ENCODE measurements at places on chromosomes 11 and 22.

GRCh38 chr11:76724171-76724768, 53.7 kb upstream of the LRRC32 start:
- DNase-seq, result no peak

DNA sequence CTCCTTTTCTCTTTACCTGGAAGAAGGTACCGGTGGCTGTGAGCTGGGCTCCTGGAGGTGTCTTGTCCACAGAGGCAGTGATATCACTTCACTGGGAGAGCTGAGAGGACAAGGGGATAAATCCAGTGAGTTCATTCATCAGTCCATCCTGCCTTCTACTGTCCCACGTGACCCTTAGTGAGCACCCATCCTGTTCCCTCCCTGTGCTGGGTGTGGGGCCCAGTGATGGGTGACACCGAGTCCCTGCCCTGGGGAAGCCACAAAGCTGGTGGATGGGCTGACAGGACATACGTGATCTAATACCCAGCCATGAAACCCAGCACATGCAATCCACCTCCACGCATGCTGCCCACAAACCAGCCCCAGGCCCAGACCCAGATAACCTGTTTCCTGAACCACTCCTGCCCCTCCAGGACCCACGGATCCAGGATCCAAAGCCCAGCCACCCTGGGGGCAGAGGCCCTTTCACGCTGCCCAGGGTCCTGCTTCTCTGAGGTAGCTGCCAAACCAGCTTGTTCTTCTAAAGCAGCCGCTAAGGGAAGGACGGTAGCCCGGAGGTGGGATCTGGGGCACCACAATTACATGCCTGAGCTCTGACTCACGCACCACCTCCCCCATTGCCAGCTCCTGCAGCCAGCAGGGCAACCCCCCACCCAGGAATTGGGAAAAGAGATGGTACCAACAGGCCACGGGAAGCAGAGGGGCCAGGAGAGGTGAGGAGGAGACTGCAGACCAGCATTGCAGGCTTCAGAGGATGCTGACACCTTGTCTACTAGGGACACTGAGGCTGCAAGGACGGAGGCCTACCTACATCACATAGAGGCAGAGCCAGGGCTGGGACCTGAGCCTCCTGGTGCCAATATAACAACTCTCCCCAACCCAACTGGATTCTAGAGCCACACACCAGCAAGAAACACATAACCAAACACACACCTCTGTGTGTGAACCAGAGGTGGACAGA, 35.2 kb downstream of the GDPD5 start:
- DNase-seq, result no peak

GRCh38 chr11:64558869-64559268, 32.2 kb upstream of the SLC22A12 start:
- DNase-seq, result no peak

GRCh38 chr11:85809191-85809590, 1.8 kb downstream of the SYTL2 start:
- no peak for DNase-seq

GRCh38 chr11:33582636-33583325, 117.8 kb downstream of the C11orf91 start:
- no peak for DNase-seq

- no peak for DNase-seq
Observed at GRCh38 chr22:36924151-36924698, 10.8 kb downstream of the CSF2RB start.

DNA sequence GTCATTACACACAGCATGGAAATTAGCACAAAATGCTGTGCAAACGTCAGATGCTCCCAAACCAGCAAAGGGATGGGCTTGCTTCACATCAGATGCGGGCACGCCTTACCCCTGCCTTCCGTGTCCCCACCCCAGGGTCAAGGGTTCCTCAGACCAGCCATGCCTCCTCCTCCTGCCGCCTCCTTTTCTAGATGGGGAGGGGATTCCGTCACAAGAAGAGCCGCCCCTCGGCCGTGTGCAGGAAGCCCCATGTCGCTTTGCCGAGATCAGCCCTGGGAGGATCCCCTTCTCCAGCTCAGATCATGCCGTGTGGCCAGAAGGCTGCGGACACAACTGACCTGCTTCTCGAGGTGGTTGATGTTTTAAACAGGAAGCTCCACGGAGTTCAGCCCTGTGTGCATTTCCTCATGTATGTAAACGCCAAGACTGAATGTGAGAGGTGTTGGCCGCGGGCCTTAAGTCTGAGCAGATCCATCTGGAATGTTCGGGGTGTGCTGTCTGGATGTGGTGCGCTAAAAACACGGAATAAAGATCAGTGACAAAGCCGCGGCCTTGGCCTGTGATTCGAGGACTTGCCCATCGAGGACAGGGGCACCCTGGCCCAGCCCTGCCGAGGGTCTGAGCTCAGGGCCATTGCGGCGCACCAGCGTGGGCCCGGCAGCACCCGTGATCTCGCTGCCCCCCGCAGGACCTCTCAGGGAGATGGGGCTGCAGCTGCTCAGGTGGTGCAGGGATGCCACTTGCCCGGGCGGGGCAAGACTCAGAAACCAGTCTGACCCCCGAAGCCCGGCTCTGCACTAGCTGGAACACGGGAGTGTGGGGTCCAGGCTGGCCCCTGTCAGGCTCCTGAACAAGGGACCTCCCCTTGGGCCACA, 412.9 kb downstream of the TBC1D22A start:
- DNase-seq, result no peak

DNA sequence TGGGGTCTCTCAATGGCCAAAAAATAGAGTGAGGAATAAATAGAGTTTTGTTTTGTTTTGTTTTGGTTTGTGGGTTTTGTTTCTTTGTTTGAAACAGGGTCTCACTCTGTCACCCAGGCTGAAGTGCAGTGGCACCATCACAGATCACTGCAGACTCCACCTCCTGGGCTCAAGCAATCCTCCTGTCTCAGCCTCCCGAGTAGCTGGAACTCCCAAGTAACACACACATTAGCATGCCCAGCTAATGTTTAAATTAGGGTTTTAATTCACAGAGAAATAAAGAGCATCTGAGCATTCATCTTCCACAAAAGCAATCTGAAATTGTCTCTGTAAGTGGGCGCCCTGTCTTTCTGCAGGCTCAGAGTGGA, 9.2 kb upstream of the IFITM3 start:
- no peak for DNase-seq
